ENCODE measurements at places on chromosomes 4 and X.

DNA sequence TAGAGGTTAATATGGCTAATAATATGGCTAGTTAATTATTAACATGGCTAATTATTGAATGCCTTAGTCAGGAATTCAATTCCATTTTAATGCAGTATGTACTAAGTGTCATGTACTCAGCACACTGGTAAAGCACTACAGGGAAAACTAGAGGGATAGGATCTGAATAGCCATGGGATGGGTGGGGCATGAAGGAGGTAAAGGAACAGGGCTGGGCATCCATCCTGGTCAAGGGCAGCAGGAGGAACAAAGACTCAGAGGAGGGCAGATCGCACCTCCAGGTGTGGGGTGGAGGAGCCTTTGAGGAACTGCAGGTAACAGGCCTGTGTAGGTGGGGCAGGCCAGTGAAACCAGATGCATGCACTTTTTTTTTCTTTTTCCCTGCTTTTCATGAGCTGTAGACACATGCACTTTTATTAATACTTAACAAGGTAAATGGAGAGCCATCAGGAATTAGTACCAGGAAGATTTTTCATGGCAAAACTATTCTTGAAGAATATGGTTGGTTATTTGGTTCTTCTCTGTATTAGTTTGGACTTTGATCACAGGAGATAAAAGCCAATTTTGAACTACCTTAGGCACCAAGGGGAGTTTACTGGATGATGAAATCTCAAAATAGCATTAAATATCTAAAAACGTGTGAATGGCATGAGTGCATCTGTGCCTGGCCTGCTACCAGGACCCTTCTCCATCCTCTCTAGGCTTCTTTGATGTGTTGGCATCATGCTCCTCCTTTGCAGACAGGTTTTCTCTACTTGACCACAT lies 88.3 kb downstream of the CC2D2A start:
- no peak for DNase-seq

DNA sequence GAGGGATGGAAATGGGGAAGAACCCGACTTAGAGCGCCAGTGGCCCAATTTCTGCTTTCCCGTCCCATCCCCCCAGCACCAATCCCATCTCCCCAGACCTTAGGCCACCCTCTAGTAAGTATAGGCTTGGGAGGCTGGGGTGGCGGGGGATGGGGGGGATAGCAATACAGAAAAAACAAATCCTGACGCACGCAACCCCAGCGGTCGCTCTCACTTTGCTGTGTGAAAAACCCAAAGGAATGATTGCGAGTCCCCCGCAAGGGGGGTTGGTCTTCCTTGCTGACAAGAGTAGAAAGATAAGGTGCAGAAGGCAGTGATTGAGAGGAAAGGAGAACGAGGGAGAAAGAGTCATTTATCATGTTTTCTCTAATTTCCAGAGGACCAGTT lies 863 bp downstream of the CPE start:
- no peak for DNase-seq

DNA sequence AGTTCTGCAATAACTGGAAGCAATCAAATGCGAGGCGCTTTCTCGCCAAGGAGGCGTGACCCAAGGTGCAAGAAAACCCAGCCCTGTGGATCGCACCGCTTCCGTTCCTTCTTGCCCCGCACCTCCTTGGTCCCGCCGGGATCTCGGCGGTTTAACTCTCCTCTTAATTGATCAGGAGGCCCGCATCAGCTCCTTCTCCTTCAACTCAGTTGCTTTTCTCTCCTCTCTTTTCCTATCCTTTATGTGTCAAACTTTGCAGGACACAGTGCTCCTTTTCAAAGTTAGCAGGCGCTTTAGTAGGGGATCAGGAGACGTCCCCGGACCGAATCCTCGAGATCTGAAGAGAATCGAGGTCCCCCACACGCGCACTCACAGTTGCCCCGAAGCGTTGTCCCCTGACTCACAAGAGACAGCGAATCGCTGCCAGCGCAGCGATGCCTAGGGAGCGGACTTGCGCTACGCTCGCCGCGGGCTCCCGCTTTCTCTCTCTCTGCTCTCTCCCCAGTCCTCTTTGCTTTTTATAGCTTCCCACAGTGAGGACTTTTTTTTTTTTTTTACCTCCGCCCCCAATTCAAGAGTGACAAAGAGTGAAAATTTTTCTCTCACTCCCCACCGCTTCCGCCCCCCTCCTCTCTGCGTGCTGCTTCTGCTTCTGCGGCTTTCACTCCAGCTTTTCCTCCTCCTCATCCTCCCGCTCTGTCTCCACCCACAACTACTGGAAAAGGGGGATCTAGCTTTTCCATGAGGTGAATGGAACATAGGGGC lies at the start of gene DKK2:
DKK2 (minus strand) TSS at position 495 of the 765 bp plus-strand sequence. CDS start 722 bp downstream, outside the sequence.
- DNase-seq = no peak

GRCh38 chr4:98793658-98794057 lies 135.2 kb upstream of the TSPAN5 start:
- no peak for DNase-seq

DNA sequence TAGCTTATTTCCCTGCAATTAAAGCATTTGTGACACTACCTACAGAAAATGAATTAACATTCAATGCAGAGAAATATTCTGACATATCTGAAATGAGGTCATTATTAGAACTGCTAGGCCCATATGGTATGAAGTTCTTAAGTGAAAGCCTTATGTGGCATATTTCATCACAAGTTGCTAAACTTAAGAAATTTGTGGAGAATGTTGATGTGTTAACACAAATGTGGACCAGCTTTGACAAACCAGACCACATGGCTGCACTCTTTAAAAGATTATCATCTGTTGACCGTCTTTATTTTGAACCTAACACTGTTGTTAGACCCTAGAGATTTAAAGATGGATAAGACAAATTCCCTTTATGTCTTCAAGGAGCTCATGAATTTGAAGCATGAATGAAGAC lies 1024.1 kb downstream of the RPA4 start:
- no peak for DNase-seq

DNA sequence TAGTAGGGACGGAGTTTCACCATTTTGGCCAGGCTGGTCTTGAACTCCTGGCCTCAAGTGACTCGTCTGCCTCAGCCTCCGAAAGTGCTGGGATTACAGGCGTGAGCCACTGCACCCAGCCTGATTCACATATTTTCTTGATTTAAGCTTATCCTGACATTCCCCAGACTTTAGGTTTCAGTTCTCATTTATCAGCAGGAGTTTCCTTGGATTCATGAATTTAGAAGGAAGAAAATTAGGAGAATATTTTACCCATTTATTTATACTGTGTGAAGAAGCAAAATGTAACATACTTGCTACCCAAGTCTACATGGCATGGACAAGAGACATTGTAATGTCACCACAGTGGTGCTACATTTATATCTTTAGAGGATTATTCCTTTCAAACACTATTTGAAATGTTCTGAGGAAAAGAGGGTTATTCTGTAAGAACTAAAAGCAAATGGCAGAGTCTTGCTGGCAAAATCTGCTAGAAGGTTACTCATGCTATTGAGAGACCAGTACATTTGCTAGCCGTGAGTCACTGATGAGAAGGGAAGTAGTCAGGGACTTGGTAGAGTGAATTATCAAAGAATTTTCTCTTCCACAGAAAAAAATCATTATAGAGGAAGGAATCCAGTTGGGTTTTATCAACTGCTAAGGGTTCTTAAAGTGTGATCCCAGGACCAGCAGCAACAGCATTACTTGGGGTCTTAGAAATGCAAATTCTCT lies 26.1 kb upstream of the CFAP299 start:
- DNase-seq = peak; percentile 91

Measured in stromal cell of bone marrow (primary cell).